ENCODE measurements at places on chromosomes 6 and 20.
A peak's percentile ranks its signal among the peaks of the same experiment; 100 is the strongest.

DNA sequence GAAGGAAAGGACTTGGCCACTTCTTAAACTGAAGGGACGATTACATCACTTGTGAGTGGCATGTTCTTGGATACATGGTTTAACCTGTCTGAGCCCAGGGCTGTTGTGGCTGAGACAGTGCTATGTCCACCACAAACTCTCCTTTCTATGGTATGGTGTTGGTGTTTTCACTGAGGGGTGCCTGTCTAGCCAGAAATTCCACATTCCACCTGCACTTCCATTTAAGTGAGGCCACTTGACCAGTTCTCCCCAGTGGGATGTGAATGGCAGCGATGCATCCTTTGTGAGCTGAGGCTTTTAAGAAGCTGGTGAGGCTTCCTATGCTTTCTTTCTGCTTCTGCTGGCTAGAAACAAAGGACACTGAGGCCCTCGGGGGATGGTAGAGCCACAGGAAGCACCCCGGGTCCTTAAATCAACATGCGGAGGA is 151.4 kb upstream of the CHD6 start:
- DNase-seq: no peak

DNA sequence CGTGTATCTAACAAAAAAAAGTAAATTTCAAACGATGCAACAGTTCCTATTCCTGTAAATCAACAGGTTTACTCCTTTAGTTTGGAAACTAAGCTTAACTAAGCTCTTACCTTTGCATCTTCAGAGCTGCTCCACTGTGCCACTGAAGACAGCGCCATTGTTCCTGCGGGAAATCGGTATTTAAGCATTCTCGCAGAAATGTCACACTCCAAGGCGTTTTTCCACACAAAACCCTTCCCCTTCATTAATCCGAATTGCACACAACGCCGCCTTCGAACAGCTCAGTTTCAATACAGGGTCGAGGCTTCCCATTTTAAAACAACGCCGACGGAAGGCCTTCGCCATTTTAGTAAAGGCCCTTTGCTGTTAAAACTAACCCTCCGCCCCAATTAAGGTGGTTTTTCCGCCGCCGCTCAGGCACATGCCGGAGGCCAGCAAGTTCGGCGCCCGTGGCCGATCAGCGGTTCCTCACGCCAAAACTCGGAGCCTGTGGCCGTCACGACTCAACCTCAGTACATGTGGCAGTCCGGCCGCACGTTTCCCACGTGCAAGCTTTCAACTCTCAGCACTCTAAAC is 35.4 kb upstream of the SYNCRIP start:
- no peak for DNase-seq

DNA sequence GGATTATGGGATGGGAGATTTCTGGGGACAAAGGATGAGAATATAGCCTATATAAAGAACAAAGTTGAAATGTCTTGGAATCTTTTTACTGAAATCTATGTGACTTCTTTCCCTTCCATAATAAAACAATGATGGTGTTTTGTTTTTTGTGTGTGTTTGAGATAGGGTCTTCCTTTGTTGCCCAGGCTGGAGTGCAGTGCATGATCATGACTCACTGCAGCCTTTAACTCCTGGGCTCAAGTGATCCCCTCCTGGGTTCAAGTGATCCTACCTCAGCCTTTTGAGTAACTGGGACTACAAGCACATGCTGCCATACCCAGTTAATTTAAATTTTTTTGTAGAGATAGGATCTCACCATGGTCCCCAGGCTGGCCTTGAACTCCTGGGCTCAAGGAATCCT is 50.9 kb downstream of the FAM217A start:
- DNase-seq: no peak

DNA sequence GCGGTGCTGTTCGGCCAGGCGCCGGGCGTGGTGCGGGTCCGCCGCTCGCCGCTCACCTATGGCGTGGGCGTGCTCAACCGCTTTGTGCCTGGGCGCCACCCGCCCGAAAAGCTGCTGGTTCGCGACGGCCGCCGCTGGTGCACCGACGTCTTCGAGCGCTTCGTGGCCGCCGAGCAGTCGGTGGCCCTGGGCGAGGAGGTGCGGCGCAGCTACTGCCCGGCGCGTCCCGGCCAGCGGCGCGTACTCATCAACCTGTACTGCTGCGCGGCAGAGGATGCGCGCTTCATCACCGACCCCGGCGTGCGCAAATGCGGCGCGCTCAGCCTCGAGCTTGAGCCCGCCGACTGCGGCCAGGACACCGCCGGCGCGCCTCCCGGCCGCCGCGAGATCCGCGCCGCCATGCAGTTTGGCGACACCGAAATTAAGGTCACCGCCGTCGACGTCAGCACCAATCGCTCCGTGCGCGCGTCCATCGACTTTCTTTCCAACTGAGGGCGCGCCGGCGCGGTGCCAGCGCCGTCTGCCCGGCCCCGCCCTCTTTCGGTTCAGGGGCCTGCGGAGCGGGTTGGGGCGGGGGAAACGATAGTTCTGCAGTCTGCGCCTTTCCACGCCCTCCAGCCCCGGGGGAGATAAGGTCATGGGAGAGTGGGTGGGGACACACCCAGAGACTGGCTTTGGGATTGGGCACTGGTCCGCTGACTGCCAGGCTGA is 15.7 kb downstream of the ADISSP start:
- DNase-seq: no peak

- DNase-seq: no peak
Observed at GRCh38 chr20:58433759-58434158, 44.7 kb downstream of the VAPB start.

GRCh38 chr6:142254513-142254912 is 47.3 kb upstream of the ADGRG6 start:
- DNase-seq: no peak

DNA sequence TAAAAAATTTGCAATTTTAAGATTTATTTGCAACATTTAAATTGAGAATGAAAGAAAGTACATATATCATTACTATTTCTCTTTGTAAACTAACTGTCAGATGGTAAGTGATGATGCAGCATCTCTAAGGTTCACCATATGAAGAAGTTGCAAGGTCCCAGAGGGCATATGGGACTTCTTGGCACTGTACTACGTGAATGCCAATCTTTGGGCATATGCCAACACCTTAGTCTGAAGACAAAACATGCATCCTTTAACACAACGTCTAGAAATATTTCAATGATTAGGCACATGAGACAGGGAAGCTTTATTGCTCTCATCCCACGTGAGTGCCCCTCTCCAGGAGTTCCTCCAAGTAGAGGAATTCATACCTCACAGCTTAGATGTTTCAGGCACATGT is 66.8 kb downstream of the CDK19 start:
- no peak for DNase-seq

DNA sequence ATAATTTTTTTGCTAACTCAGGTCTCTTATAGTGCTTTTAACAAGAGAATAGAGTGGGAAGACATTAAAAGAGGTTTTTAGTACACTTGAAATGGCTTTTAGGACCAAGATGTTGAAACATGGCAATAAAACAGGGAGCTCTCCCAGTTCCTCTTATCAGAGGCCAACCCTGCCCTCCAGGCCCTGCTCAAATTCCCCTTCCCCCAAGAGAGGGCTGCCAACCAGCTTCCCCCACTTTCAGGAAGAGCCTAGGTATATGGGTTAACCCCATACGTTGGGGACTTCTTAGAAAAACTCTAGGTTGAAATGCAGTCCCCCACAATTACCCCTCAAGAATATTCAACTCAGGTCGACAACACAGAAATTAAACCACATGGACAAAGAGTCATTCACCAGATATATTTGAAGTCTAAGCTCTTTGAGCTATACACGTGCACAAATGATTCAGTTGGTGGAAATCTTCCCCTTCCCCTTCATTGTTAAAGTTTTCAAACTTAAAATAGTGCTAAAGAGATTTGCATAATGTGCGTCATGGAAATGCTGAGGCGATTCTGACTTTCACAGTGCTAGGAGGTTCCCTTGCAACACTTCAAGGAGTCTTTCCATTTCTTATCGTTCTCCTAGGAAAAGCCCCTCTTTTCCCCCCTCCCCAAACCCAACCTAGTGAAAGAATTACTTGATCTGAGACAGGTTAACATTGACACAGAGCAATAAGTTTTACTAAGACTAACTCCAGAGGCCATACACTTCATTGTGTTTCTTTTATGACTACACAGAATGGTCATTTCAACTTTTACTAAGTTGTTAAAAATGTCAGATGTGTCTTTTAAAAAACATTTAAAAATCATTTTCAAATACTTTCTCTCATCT is 49.8 kb upstream of the ENPP5 start:
- no peak for DNase-seq

GRCh38 chr6:40520084-40520483 is 67.1 kb downstream of the LRFN2 start:
- no peak for DNase-seq

GRCh38 chr20:13430346-13431002 is 208.3 kb downstream of the TASP1 start:
- no peak for DNase-seq

DNA sequence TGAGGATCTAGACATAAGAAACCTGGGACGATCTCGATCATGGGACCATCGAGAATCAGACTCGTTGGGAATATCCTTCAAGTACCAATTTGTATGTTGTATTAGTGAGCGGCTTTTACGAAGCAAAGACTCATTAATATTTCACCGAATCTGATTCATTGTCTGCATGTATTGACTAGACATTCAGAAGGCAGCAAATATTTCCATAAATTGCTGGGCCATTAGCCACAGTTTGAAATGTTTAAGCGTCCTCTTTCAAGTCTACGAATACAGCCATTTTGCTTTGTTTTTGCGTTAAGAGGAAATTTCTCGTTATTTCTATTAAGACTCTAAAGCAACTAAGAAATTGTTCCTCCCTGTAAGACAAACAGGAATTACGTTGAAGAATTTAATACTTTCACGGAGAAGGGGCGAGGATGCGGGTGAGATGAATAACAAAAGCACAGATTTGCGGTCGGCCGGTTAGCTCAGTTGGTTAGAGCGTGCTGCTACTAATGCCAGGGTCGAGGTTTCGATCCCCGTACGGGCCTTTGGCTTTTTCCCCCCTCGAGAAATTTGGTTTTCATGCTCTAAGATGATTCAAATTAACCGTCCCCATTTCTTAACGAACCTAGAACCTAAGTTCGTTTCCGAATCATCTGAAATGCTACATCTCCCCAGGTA is 18.5 kb downstream of the POM121L2 start:
- no peak for DNase-seq

DNA sequence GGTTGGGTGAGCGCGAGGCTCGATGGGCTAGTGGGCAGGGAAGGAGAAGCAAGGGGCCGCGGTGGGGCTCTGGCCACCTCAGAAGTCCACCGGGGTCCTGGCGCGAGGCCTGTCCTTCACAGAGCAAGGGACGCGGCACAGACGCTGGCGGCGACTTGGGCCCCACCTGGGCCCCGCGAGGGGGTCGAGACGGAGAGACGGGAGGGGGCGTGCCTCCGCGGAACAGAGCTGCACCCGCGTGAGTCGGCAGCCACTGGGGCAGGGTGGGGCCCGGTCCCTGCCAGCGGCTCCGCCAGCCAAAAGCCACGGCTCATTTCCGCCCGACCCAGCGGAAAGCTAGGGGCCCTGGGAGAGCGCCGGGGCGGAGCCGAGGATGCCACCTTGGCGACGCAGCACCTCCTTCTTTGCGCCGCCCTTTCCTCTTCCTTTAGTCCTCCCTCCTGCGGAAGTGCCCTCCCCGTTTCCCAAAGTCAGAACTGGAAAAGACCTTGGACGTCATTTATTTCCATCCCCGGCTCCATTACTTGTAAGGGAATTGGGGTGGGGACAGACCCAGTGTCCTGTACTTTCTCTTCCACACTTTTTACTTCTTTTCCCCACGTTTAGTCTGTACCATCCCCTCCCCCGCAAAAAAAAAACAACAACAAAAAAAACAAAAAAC is at the start of gene CUL7:
Gene CUL7 (minus strand): TSS at position 307 of the 661 bp plus-strand sequence. CDS start 1,063 bp downstream, outside the sequence.
- peak; percentile 85 for DNase-seq

GRCh38 chr6:16430391-16431089 is 192.2 kb downstream of the GMPR start:
- no peak for DNase-seq

DNA sequence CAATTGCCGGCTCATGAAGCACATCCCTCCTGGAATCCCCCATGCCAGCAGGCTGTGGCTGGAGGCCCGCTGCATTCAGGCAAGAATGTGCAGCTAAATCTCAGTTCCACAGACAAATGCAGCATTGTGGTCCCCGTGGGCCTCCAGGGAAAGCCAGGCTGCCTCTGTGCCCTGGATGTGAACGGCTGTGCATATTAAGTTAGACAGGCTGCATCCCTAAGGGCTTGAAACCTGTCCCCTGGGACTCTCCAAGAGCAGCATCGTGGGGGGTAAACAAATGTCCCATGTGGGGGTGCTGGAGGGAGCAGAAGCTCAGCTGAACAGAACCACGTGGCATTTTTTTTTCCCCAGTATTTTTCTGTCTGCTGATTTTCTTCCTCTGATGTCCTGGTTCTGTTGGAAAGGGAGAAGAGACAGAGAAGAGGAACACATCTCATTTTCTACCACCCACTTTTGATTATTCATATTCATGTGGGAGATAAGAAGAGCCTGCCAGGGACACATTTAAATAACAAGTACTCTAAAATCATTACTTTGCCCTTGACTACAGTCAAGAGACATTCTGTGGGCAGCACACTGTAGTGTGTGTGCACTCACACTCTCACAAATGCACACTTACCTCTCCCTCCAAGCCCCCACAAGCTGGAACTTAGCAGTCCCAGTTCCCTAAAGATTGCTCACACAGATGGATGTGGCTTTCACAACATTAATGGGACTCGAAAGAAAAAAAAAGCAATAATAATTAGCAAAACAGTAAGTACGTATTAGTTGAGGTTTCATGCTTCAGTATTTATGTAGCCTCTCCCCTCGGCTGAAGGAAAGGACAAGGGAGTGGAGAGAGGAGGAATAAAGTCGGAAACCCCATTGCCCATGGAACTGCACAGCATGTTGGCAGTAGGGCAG is 16.9 kb downstream of the GFOD1 start:
- DNase-seq: no peak

GRCh38 chr20:51959066-51959542 is 156.8 kb upstream of the SALL4 start:
- DNase-seq: no peak

DNA sequence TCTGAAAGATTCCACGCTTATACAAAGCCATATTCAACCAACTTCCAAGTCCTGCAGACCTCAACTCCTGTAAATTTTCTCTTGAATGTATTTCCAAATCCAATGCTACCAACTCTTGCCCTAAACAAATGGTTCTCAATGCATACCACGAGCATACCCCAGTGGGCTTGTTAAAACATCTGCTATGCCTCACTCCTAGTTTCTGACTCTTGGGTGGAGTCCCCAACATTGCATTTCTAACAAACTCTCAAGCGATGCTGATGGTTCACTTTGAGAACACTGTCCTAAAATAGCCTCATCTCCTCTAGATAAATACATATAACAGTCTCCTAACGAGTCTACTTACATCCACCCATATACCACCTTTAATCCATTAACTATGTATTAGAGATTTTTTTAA is 7.3 kb downstream of the HBS1L start:
- no peak for DNase-seq

GRCh38 chr6:34305982-34306708 is 57.3 kb upstream of the SMIM29 start:
- DNase-seq: no peak

- no peak for DNase-seq
Observed at GRCh38 chr6:39804466-39805065, 12.4 kb downstream of the DAAM2 start.

- no peak for DNase-seq
Observed at GRCh38 chr20:17493173-17493572, 38.0 kb downstream of the BFSP1 start.

- no peak for DNase-seq
Observed at GRCh38 chr6:81308577-81309279, 443.8 kb downstream of the TENT5A start.

Measured in NCI-H1694 treated with DMSO at 0.1 percent for 48 hours (cell line).